ENCODE measurements at places on chromosomes 6 and 20.

- no peak for DNase-seq
These were observed 15.4 kb downstream of the IGF2R start for GRCh38 chr6:159984268-159984786.

DNA sequence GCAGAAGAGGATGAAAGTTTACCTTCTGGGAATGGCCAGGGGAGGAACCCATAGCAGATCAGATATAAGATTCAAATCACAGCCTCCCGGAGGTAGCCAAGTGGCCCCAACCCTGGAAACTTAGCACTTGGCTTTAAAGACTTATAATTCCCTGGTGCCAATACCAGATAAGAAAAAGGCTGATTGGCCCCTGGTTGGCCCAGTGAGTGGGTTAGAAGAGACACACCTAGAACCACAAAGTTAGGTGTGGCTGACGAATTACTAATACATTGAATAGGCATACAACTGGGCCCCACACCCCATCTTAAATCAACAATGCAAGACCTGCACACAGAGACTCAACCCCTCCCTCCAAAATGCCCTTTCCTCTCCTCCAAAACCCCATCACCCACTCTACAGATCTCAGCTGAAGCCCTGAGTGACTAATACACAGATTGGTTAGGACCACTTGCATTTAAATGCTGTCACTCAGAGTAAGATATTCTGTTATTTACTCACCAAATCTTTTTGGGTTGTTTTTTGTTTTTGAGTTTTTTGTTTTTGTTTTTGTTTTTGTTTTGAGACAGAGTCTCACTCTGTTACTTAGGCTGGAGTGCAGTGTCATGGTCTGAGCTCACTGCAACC is 315.4 kb upstream of the JARID2 start:
- DNase-seq: no peak

- DNase-seq: no peak
These were observed 19.0 kb upstream of the ADGRF4 start for GRCh38 chr6:47679322-47679906.

GRCh38 chr6:162026843-162027242 is 700.7 kb downstream of the PRKN start:
- DNase-seq: no peak

- no peak for DNase-seq
These were observed 13.0 kb downstream of the REM1 start for GRCh38 chr20:31488115-31488514.

- no peak for DNase-seq
These were observed 54.9 kb downstream of the ANKRD6 start for GRCh38 chr6:89487864-89488263.

GRCh38 chr6:151022492-151022891 is 157.0 kb downstream of the MTHFD1L start:
- DNase-seq: no peak

DNA sequence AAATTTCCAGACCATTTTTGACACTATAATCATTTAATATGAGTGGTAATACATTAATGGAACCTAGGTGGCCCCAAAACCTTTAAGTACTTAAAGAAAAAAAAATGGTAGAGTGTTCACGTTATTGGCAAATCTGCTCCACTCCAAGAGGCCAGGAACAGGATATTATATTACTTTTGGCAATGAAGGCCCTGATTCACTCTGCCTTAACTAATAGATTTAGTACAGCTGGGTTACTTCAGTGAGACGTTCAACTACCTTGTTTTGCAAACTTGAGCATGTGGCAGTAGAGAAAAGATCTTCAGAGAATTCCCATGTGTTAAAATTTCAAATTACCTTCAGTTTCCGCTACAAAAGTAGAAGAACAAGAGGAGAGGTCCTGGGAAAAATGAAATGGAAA is 12.8 kb downstream of the ADNP start:
- DNase-seq: no peak

- no peak for DNase-seq
These were observed 9.9 kb upstream of the NCOA5 start for GRCh38 chr20:46099491-46100287.

GRCh38 chr6:116323863-116324262 is 44.1 kb upstream of the TSPYL1 start:
- DNase-seq: no peak

DNA sequence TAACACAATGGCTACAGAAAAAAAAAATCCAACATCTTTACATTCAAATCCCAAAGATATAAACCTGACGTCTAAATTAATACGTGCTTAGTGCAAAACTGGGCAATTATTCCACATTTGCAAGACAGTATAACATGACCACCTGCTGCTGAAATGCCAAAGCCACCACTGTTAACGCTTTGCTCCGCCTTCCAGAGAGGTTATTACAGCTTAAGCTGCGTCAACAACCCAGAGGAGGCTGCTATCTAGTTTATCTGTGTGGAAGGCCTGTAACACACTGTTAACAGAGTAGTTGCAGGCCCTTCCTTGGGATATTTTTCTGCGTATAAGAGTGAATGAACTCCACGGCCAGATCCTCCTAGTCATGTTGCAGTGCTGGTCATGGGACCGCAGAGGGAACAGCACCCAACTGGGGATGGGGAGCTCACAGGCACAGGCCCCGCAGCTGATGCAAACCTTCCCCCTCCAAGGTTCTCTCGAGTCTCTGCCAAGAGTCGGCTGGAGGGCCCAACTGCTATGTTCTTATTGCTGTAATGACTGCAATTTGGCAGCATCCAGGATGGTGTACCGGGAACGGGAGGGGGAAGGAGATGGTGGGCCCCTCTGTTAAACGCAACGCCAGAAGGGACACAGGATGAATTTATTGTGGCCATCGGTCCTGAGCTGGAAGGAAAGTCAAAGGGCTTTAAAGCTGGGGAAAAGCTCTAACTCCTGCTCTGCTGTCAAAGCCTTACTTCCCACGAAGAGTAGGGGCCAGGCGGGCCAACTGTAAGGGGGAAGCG is 993 bp upstream of the NCOA7 start:
- no peak for DNase-seq

GRCh38 chr6:161238500-161238899 is 35.4 kb downstream of the AGPAT4 start:
- no peak for DNase-seq

GRCh38 chr6:110233770-110234374 is 53.6 kb downstream of the CDC40 start:
- DNase-seq: peak; percentile 23

DNA sequence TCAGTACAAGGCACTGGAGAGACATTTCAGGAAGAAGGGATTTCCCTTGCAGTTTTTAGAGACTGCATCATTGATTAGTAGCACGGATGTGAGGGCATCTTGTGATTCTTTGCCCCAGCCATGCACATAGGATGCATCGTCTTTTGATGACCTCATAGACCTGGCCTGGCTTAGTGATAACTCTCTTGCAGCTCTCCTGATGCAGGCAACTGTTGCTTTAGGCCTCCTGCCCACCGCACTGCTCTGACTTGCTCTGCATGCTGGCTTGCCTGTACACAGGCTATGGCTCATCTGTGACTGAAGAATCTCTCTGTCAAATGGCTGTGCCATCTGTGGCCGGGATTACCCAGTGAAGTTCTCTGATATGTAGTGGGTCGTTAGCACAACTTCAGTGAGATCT is 207.7 kb upstream of the PTCHD4 start:
- no peak for DNase-seq

- DNase-seq: no peak
These were observed 25.7 kb downstream of the EPHA7 start for GRCh38 chr6:93393554-93394074.

DNA sequence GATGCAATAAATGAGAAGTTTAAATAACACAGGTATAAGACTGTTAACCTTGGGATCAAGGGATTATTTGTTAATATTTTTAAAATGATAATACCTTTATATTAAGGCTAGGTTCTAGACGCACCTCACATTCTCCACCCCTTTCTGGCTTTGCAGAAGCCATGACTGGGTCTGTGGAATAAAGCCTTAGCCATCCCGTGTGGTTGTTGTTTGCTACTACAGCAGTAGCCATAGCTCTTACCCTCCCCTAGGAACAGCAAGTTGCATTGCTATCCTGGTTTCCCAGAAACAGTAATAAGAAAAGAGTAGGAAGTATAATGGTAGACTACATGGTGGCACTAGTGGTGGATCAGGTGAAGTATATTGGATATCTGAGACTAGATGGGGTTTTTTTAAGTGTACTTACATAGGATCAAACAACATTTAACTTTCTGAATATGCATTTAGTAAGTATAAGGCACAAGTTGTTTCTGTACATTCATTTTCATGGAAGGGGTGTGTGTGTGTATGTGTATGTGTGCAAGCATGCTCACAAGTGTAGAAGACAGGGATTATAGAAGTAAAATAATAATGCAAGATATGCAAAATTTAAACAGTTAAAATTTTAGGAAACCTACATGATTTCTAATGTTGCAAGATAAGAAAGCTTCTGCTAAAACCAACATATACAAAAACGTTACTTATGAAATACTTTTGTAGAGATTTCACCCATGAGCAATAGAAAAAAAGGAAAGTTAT is 384.2 kb downstream of the PRKN start:
- no peak for DNase-seq

DNA sequence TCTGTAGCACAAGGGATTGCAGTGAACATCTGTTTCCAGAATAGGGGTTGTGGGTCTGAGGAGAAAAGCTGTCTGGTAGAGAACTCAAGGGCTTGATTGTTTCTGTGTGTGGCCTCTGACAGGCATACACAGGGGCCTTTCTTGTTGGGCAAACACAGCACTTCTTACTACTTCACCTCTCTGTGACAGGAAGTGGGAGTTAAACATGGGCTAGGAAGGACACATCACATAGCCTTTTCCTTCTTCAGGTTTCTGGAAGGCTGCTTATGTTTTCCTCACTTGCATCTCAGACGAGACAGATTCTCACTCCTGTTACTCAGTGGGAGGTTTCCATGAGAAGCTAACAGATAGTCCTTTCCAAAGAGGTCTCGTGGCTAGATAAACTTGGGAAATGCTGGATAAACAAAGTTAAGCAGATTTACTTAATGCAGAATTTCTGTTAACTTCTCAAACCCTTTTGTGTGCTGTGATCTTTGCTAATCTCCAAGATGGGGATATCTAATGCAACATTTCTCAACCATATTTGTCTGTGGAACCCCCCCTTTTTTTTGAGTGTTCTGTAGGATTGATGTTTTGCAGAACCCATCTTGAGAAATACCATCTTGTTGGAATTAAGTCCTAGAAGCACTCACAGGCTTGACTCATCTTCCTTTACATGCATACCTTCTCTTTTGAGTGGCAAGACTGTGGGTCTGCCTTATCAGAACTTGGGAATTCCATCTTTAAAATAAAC is 41.9 kb upstream of the RNF8 start:
- no peak for DNase-seq

DNA sequence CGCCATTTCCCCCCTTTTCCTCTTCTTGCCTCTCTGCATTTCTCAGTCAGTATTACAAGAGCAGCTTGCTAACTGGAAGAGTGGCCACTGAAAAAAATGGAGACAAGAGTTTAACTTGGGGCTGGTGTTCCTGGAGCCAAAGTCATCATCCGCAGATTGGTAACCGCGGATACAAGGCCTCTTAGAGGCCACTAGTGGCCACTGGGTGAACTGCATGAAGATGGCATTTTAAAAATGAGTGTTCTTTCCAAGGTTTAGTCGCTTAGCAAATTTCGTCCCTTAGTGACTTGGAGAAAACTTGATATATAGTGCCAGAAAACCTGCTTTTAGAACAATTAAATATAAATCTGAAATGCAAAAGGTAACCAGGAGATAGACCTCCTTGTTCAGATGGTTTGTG is 4.8 kb downstream of the F13A1 start:
- DNase-seq: no peak

DNA sequence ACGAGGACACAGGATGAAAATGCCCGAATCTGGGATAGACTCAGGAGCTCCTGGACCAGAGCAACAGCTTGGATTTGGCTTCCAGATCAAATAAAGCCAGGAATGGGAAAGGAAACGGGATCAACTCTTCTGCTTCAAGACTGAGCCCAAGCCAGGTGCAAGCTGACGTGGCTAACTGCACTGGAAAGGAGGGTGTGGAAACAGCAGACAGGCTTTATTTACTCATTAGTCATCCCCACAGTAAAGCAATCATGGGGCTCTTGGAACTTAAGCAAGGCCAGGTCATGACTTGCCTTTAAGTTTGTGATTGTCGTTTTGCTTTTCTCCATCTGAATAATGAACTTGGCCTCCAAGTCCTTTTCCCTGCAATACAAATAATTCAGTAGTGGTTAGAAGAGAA is 45.2 kb downstream of the KIF16B start:
- DNase-seq: no peak

- no peak for DNase-seq
These were observed 38.8 kb downstream of the WASF1 start for GRCh38 chr6:110140650-110141049.

- no peak for DNase-seq
These were observed 328.4 kb downstream of the BCKDHB start for GRCh38 chr6:80434691-80435350.

GRCh38 chr20:23205211-23205610 is 119.1 kb upstream of the CD93 start:
- DNase-seq: no peak

DNA sequence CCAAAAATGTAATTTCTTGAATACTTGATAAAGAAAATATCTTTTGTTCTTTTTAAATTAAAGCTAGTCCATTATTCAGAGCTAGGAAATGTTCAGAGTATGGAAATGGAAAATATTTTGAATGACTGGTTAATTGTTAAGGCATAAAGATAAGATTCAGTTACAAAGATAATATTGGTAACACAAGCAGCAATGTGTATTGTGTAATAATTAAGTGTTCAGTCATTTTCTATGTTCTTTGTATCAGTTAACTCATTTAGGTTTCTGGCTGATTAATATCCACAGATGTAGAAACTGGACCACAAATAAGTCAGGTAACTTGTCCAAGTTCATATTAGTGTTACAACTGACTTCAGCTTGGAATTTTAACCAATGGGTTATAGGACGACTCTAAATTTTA is 442.2 kb upstream of the MANEA start:
- no peak for DNase-seq

DNA sequence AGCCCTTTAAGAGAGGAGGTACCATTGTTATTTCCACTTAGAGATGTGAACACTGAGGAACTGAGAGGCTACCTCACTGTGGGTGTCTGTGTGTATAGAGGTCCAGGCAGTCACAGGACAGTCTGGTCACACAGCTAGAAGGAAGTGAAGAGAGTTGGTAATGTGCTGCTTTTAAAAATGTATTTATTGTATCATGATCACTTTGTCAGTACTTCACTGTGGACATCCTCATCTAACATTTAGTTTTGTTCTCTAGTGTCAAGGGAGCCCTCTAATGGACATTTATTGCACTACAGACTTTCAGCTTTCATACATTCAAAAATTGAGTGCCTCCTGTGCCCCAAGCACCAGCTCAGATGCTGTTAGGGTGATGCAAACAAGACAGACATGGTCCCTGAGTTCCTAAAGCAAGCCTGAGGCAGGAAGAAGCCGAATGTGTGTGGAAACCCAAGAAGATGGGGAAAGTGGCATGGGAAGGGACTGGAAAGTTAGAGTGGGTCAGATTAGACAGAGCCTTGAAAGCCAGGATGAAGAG is 123.0 kb downstream of the SLC16A10 start:
- peak; percentile 17 for DNase-seq

DNA sequence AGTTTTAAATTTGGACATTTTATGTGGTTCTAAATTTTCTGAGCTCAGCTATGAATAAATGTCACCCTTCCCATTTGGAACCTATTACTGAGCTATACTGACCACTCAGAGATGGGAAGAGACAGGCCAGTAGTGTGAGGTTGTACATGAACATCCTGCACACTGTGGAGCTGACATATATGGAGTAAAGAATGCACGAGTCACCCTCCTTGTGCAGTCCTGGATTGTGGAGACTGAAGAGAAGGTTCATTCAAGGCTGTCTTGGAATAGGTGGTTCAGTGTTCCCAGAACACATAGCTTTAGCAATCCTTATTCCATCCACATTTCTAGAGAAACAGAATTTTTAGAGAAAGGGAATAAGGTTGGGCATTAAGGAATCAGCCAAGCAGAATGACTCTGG is 50.3 kb upstream of the OGFRL1 start:
- DNase-seq: no peak

Measured in GM12892 (cell line).